ENCODE measurements at places on chromosomes 2 and 18. TPM values are rescaled to one million over a fixed set of nuclear protein-coding genes. Genes with fewer than 3 reads are reported as not detected.

The SCN2A gene
- total RNA-seq, result not detected

The SP3 gene
- 49.0 TPM for total RNA-seq

The G6PC2 gene
- total RNA-seq, result not detected

The TUBB6 gene
- 220 TPM for total RNA-seq

The PSMA8 gene
- not detected for total RNA-seq

The KCNF1 gene
- 42.7 TPM for total RNA-seq
